CD4-positive, CD25-positive, alpha-beta regulatory T cell (primary cell): ENCODE measurements at places on chromosomes 11 and 22. TPM values are rescaled to one million over a fixed set of nuclear protein-coding genes. Genes with fewer than 3 reads are reported as not detected.
A peak's percentile ranks its signal among the peaks of the same experiment; 100 is the strongest.

The HTR3B gene
- total RNA-seq: not detected

DNA sequence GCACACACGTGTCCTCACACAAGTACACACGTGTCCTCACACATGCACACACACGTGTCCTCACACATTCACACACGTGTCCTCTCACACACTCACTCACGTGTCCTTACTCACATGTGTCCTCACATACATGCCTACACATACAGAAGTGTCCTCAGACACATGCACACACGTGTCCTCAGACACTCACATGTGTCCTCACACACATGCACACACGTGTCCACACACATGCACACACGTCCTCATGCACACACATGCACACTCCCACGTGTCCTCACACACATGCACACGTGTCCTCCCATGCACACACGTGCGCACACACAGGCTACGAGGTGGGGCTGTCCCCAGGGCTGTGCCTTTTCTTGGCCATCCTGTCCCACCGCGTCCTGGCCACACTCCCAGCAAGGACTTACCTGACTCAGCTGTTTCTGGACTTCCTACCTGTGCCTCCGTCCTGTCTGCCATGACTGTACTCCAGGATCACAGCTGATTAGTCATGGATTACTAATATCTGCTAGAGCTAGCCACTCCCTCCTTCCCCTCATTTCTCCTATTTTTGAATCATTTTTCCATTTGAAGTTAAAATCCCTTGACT, 990.2 kb downstream of the BRD1 start:
- no peak for DNase-seq

DNA sequence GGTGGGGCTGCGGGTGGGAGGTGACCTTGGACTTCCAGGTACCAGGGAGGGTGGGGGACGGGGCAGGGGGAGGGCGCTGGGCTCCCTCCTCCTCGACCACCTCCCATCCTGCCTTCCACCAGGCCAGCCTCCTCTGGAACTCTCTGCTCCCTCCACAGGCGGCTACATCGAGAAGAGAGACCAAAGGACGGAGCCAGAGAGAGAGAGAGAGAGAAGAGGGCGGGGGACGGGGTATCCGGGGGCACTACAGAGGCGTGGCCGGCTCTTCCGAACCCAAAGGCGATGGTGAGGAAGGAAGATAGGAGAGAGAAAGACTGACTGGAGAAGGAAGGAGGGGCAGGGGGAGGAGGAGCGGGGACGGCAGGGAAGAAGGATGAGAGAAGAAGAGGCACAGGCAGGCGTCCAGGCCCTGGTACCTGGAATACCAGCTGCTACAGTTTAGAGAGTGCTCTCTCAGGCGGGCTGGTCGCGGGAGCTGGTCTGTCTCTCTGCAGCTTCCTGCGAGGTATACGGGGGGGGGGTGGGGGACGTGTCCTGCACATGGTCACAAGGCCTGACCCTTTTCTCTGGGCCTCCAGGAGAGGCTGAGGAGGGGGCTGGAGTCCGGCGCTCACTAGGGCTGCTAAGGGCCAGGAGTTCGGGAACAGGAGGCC, 38.0 kb downstream of the IGSF9B start:
- DNase-seq: no peak

GRCh38 chr11:36702330-36703054, 104.5 kb upstream of the RAG2 start:
- DNase-seq: no peak

The CSNK2A3 gene
- total RNA-seq: not detected

GRCh38 chr11:2302896-2303626, 1.2 kb downstream of the TSPAN32 start:
- DNase-seq: no peak

The DCDC1 gene
- not detected for total RNA-seq

- DNase-seq: peak; percentile 45
These were observed 16.6 kb upstream of the STK33 start for GRCh38 chr11:8610532-8611116.

The PPFIBP2 gene
- total RNA-seq: 10.6 TPM

- no peak for DNase-seq
These were observed 25.4 kb downstream of the TAF1D start for GRCh38 chr11:93715797-93716396.

- no peak for DNase-seq
These were observed 2.2 kb downstream of the APOA1 start for GRCh38 chr11:116835042-116835772.

The NR1H3 gene
- total RNA-seq: 5.7 TPM

DNA sequence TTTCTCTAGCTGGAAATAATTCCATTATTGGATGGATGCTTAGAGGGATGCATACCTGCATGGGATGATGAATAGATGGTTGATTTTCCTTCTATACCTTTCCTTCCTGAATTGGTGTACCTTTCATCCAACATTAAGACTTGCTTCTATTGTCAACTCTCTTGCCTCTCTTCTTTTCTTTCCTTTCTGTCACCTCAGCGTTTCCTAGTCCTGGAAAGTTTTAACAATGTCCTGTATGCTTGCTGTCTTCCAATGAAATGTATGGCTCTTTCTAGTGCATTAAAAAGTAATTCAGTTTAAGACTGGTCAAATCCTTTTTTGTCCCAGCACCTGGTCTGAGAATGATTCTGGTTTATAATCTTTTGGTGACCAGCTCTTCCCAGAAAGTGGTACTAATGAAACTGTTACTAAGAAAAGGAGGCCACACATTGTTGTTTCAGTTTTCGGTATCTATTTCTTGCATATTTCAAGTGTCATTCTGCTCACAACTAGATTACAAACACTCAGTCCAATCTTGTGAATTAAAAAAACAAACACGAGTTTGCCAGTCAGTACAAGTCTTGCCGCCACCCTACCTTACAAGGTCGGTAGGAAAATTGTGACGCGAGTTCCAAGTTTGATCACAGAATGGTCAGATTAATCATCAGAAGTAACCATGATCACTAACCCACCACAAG, 8.0 kb downstream of the POU2AF1 start:
- DNase-seq: peak; percentile 18

The TPH1 gene
- 0.74 TPM for total RNA-seq

GRCh38 chr11:2518983-2519340, 74.2 kb downstream of the KCNQ1 start:
- no peak for DNase-seq

DNA sequence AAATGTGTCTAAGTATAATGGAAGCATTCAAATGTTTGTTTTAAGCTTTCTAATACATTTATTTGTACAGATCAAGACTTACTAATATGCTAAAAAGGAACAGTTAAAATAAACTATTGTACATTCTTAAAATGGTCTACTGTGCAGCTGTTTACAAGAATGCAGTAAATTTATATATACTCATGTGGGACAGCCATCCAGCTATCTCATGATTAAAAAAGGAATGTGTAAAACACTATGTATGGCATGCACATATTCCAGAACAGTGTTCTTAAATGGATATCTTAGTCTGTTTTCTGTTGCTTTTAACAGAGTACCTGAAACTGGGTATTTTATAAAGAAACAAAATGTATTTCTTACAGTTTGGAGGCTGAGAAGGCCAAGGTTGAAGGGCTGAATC, 30.2 kb upstream of the CSTF3 start:
- no peak for DNase-seq

GRCh38 chr11:44005956-44006355, 41.8 kb upstream of the ACCSL start:
- no peak for DNase-seq

GRCh38 chr22:24481641-24482040, 13.5 kb upstream of the UPB1 start:
- DNase-seq: no peak

GRCh38 chr11:86644291-86644690, 28.1 kb downstream of the ME3 start:
- no peak for DNase-seq

The MAJIN gene
- total RNA-seq: not detected

The OR4X1 gene
- total RNA-seq: not detected

- no peak for DNase-seq
These were observed at the start of gene TNNI2 for GRCh38 chr11:1838426-1839144. TNNI2 (plus strand) TSS chr11:1838981; CDS start chr11:1839697, 716 bp downstream.

GRCh38 chr11:109192864-109193263, 229.1 kb upstream of the C11orf87 start:
- DNase-seq: no peak

The HINFP gene
- 24.4 TPM for total RNA-seq

The C11orf21 gene
- total RNA-seq: 41.8 TPM

GRCh38 chr11:115188898-115189278, 315.3 kb downstream of the CADM1 start:
- no peak for DNase-seq

GRCh38 chr11:93368022-93368421, 37.5 kb downstream of the DEUP1 start:
- no peak for DNase-seq
